ENCODE measurements at places on chromosomes 5 and 9.

DNA sequence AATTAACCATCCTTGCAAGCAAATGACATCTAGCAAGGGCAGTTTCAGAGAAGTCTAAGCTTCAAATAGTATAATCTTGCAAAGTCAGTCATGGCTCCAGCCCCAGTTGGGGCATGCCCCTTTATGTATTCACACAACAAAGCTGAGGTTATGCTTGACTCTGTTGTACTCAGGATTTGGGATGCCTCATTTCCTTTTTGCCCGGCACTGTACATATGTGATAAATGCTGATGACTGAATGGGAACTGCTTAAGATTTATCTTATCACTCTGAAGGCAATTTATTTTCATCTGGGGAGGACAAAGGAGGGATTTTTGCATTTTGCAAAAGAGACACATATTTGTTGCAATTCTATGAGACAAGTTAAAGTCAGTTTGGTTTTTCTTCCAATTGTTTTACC, 219.2 kb downstream of the TRPM3 start:
- DNase-seq = no peak

DNA sequence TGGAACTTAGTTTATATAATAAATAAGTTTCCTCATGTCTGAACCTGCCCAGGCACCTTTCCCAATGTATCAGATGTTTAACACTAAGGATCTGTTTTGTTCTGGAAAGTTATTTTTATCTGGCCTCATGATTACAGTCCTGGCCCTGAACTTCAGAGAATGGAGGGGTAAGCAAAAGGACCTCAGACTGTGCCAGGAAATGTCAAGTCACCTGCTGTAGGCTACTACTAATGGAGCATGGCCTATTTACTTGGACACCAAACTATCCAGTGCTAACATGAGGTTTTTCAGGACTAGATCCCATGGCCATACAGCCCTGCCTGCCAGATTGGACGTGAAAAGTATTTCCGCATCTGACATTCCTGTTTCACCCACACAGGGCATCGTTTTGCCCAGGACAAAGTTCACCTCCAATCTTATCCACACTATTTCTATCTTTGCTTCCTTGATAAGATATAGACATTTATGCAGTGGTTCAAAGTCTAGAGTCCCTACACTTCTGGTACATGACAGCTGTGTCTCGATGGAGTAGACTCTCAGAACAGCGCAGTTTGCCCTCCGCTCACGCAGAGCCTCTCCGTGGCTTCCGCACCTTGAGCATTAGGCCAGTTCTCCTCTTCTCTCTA, at the start of gene BTNL8:
BTNL8 (plus strand) TSS at position 539 of the 626 bp plus-strand sequence. CDS start 152 bp downstream, outside the sequence.
- DNase-seq = no peak

- peak; percentile 19 for DNase-seq
Measured at GRCh38 chr5:123365156-123365555, 58.0 kb downstream of the CEP120 start.

DNA sequence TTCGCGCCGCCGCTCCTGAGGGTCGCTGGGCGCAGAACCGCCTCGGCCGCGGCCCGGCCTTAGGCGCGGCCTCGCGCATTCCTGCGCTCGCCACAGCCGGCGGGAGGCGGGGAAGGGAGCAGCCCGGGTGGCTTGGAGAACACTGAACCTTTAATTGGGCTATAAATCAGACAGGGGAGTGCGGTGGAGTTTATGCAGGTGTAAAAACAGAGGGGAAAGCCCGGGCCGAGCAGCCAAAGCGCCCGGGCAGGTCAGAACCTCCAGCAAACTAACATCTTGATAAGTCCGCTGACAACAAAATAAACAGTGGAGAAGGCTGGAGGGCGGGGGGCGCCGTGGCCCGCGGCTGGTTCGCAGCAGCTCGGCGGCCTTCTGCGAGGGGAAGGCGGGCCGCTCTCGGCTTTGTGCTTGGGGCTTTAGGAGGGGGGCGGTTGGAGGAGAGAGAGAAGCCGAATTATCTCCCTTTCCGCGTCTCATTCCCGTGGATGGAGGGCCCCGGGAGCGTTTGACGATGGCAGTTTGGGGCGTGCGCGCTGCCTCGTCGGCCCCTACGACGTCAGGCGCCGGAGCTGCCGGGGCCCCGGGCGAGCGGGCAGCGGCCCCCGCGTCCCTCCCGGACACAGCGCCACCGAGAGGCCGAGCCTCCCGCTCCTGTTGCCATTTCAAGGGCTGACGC, 11.3 kb downstream of the FOXD1 start:
- peak; percentile 88 for DNase-seq

DNA sequence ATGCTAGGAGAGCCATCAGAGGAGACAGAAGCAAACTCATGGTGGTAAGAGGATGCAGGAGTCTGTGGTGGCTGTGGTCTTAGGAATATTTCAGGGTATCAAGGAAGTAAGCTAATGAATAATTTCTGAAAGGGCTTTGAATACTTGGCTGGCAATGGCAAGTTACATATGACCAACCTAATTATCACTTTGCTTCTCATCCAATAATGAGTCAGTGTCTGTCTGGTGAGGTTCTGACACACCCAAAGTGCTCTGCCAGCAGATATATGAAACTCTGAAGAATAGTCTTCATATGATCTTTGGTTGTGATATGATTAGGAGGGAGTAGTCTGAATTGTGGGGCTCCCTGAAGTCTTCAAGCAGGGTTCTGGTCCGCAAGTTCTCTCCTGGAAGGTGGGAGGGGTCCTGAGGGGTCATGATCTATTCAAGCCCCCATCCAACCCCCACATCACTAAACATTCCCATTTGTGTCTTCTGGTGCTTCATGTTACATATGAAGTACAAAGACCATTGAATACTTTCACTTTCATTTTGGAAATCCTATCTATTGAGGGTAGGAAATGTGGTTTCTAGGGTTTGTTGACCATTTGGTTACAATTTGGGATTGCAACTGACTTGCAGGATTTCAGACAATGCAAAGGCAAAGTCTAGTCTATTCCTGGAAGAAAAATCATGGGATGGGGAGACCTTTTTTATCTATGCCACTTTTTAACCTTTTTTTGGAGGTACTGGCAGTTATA, 199.9 kb upstream of the CDKN2B start:
- DNase-seq = peak; percentile 39

DNA sequence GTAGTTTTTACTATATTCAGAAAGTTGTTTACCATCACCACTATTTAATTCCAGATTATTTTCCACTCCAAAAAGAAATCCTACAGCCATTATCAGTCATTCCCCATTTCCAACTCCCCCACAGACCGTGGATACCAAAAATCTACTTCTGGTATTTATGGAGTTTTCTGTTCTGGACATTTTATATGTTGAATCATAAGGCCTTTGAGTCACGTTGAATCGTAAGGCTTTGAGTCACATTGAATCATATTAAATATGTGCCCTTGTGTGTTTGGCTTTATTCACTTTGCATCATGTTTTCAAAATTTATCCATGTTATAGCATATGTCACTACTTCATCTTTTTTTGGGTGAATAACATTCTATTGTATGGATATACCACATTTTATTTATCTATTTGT, 454.1 kb upstream of the NUDT12 start:
- peak; percentile 17 for DNase-seq

DNA sequence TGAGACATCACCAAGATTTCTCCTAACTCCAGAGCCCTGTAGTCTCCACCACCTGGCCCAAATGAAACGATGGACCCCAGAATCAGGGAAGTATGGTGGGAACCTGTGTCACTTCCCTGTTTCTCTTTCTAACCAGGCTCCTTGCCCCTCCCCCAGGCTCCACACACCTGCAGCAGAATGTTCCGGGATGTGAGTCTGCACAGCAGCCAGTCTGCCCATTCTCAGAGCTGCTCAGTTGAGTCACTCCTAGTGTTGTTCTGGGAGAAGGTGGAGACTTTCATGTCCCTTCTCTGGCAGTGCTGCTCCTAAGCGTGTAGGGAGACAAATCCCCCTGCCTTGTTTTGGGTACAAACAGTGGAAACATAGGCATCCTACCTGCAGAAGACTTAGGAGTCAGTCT, 76.0 kb upstream of the XPA start:
- DNase-seq = no peak

DNA sequence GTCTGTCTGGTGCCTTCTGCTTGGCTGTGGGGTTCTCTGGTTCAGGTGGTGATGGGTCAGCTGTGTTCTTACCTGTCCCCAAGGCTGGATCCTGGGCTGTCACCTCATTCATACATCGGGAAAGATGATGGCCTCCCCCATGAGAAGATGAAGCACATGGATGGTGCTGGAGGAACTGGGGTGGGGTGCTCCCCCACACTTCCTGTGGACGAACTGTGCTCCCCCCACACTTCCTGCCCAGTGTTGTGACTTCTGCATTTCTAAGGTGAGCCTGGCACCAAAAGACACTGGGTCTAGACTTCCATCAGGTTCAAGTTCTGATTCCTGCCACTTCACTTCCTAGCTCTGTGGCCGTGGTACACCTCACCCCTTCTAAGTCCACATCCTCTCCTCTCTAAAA, 4.3 kb upstream of the SURF6 start:
- DNase-seq = no peak

DNA sequence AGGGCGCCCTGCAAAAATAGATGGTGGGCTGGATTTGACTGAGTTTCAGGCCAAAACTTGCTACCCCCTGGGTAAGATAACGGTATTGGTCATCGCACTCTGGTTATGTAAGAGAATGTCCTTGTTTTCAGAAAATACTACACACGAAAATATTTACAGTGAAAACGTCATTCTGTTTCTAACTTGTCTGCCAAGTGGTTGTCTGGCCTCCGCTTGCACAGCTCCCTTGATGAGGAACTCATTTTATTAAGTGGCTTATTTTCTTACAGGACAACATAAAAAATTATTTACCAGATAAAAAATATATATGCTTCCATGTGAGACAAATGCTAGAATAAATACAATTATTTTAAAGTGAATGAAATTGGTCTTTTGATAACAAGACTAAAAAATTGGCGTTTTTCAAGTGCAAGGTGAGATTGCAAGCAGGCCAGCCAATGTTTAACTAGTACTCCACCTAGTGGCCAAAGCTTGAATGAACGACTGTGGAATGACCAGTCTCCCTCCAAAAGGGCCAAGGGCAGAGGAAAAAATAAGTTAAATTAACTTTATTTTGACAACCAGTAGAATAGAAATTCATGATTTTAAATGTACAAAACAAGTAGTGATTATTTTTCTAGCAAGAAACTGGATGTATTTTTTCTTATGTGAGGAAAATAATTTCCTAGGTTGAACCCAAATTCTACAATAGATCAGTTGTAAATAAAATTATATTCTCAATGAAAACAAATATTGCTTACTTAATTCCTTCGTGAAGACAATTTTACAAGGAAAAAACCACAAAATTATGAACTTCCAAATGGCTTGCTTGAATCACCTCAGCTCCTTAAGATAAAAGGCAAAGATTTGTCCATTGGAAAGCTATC, 93.2 kb downstream of the ZFAND5 start:
- peak; percentile 82 for DNase-seq
